ENCODE measurements at places on chromosomes 1 and 21. TPM values are rescaled to one million over a fixed set of nuclear protein-coding genes. Genes with fewer than 3 reads are reported as not detected.

DNA sequence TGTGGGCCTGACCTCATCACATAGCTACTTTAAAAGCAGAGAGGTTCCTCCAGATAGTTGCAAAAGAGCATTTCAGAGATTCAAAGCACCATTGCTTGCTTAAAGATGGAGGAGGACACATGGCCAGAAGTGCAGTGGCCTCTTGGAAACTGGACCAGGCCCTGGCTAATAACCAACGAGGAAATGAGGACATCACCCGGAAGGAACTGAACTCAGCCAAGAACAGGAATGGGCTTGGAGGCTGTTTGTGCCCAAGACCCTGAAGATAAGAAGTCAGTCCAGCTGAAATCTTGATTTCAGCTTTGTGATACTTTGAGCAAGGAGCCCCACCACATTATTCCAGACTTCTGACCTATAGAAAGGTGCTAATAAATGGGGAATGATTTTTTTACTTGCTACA is 437.0 kb downstream of the PTPRC start:
- DNase-seq, result no peak

- DNase-seq, result no peak
Observed at GRCh38 chr1:210800756-210801155, 333.2 kb downstream of the KCNH1 start.

DNA sequence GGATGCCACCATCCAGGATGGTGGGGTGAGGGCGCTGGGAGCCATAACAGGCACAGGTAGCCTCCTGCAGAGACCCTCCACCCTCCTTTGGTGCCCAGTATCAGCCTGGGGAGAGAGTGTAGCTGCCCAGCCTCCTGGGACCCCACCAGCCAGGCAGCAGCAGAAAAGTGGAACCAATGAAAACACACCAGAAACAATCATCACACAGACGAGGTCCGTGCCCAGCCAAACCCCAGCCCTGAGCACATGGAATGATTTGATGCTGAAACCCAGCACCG is 285.1 kb downstream of the PTPRU start:
- DNase-seq, result no peak

GRCh38 chr1:155072531-155073289 is 5.9 kb upstream of the EFNA3 start:
- no peak for DNase-seq

DNA sequence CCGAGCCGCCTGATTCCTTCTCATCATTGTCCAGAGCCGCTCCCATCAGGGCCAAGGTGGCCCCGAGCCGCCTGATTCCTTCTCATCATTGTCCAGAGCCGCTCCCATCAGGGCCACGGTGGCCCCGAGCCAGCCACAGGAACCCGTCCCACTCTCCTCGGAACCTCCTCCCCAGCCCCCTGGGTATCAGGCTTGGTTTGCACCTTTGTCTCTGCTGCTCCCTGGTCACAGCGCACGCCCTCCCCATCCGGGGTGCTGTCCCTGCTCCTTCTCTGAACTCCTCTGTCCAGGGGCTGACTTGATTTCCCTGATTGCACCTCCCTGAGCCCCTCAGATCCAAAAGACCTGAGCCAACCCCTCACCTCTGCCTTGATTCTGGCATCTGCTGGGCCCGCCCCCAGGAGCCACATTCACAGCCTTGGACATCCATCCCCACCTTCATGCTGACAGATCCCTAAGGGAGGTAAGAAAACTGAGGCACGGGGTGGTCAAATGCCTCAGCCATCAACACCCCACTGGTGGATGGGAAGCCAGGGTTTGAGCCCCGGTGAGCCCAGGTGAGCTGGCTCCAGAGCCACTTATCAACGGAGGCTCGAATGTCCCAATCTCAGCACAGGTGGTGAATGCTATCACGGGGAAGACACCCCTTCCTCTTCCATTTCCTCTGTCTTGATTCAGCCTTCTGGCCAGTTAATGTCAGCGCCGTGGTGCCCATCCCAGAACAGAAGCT is 25.6 kb upstream of the COL18A1 start:
- DNase-seq, result no peak

DNA sequence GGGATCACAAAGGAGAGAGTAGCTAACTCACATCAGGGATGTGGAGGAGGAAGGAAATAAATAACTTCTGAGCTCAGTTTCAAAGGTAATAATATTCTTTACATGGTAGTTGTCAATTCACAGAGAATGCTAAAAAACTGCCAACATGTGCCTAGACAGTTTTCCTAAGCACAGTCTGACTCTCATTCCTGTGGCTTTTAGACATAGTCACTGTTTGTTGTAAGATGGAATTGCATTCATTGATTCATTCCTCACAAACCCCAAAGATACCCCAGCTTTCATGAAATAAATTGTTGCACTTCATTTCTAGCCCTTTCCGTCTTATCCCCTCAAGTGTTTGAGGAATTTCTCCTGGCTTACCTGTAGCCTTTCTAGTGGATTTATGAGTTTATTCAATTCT is 263.9 kb downstream of the NTNG1 start:
- no peak for DNase-seq

GRCh38 chr1:230507236-230507635 is 81.1 kb upstream of the PGBD5 start:
- DNase-seq, result no peak

GRCh38 chr1:91653183-91653582 is 152.5 kb downstream of the CDC7 start:
- DNase-seq, result no peak

GRCh38 chr1:169338617-169339016 is 29.0 kb downstream of the NME7 start:
- DNase-seq, result no peak

- DNase-seq, result no peak
Observed at GRCh38 chr1:193437785-193438184, 251.4 kb upstream of the B3GALT2 start.

DNA sequence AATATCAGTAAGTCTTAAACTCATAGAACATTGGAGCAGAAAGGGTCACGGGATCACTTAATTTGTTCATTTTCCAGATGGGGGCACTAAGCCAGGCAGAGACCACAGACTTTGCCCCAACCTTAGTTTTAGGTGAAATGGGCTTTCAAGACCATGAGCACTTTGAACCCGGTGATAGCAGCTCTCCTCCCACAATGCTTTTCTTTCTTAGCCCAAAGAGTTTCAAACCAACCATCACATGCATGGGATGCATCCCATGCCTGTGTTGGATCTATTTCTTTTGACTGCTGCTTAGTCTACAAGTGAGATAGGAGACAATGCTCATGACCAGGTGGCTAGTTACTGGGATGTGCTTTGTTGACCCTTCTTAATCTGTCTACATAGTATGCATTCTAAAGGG is 240.6 kb downstream of the NUF2 start:
- DNase-seq, result no peak

- no peak for DNase-seq
Observed at GRCh38 chr1:109718495-109718894, 6.4 kb downstream of the GSTM5 start.

DNA sequence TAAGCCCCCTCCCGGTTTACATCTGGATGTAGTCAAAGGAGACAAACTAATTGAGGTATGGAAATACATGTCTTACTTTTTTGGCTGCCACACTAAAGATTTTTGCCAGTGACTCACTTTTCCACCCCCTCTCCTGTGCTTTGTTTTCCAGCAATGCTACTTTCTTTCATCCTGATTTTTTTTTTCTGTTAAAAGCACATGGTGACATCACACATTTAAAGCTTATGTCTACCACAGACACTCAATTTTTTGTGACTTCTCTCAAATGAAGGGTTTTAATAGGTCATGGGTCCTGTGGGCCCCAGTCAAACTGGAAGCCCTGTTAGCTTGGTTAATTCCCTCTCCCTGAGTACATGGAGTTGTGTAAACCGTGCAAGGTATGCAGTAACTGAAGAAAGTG is 2.2 kb downstream of the PPP1R8 start:
- DNase-seq, result no peak

GRCh38 chr1:17615157-17615556 is 75.7 kb downstream of the ARHGEF10L start:
- DNase-seq, result peak; percentile 70

- no peak for DNase-seq
Observed at GRCh38 chr21:43733060-43733459, 14.1 kb downstream of the PDXK start.

DNA sequence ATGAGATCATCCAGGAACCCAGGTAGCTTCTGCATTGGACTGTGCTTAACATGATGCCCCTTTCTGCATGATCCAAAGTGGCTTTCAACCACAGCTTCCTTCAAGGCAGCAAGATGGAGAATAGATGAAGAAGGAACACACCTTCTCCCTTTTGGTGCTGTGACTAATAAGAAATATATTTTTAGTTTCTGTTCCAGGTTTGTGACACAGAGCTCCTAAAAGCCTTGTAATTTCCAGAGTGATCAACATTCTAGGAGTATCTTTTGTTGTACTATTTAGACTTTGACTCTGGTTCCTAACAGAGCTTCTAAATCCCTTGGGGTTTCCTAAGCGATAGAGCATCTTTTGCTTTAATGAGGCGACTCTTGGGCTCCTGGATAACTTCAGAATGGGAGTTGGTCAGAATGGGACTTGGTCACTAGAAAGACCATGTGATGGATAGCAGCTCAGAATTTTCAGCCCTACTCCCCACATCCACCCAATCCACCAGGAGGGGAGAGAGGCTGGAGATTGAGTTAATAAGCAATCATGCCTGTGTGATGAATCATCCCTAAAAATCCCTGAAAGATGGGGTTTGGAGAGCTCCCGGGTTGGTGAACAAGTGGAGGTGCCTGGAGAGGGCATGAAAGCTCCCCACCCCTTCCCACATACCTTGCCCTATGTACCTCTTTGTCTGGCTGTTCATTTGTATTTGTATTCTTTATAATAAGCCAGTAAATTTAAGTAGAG is 134.8 kb downstream of the FGGY start:
- no peak for DNase-seq

DNA sequence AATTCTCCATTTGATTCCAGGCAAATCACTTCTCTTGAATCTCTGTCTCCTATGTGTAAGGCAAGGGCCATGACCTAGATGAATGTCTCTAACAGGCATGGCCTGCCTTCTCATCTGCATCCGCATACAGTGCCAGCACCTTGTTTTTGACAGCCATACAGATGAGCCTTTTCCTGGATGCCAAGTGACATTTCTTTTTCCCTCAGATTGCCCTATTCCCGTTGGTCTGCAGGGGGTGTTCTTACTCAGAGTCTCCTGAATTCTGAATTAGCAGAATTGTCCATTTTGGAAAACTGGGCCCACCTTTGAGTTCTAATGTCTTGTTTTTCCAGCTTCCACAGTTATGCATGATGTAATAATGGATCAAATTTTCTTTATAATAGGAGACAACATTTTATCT is 88.0 kb upstream of the ADAR start:
- DNase-seq, result no peak

DNA sequence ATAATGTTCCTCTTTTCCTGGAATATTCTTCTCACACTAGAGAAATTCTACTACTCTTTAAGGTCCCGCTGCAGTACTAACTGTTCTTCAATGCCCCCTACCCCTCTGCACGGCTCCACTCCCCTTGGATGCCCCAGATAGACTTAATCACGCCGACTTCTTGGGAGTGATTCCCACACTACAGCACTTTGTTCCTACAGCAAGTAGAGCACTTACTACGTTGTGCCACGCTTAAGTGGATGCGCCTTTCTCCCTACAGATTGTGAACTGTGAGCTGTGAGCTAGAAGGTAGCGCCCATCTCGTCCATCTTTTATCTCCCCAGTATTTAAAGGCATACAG is 2.2 kb downstream of the ZNF436 start:
- DNase-seq, result no peak

- no peak for DNase-seq
Observed at GRCh38 chr1:229035748-229036082, 235.2 kb upstream of the RAB4A start.

The CASQ1 gene
- not detected for polyA plus RNA-seq

The C1orf56 gene
- polyA plus RNA-seq, result 1.5 TPM

The SPRR3 gene
- not detected for polyA plus RNA-seq

The WNT3A gene
- not detected for polyA plus RNA-seq

The TTC3 gene
- polyA plus RNA-seq, result 14.6 TPM

The MYOM3 gene
- polyA plus RNA-seq, result not detected

The TMEM82 gene
- polyA plus RNA-seq, result not detected

The PLCH2 gene
- polyA plus RNA-seq, result 1.4 TPM

The TYW3 gene
- 5.2 TPM for polyA plus RNA-seq

The FCGR3A gene
- polyA plus RNA-seq, result 146 TPM

The RXRG gene
- polyA plus RNA-seq, result not detected

The RNU1-2 gene
- not detected for polyA plus RNA-seq

The TRPM2 gene
- 23.6 TPM for polyA plus RNA-seq

Measured in CD14-positive monocyte (primary cell).